ENCODE measurements at places on chromosomes 2 and 18.

DNA sequence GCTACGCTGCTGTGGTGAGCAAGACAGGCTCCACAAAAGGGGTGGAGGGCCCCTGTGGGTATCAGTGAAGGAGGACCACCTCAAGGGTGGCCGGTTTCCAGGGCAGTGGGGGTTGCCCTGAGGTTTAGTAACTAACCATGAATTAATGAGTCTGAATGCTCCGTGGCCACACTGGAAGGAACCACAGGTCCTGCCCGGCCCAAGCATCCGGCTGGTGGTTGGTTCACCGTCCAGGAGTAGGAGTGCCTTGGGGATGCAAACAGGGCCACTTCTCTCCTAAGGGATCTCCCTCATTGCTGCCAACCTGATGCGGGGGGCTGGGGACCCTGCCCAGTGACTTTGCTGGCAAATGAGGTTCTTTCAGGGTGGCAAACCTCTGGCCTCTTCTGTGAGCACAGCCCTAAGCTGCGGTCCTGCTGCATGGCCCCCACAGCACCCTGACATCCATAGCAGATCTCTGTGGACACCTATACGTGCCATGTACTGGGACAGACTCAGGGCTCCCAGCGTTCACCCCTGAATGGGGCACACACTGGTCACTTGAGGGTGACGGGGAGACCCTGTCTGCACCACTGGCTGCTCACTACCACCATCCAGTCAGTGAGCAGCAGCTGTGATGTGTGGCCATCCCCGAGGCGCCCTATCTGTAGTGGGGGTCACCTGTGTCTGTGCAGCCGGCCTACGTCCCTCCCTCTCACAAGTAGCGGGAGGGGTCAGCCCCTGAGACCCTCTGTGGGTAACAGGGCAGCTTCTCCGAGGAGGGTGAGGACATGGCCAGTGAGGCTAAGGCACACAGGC lies 41.6 kb downstream of the HS6ST1 start:
- peak; percentile 51 for DNase-seq

DNA sequence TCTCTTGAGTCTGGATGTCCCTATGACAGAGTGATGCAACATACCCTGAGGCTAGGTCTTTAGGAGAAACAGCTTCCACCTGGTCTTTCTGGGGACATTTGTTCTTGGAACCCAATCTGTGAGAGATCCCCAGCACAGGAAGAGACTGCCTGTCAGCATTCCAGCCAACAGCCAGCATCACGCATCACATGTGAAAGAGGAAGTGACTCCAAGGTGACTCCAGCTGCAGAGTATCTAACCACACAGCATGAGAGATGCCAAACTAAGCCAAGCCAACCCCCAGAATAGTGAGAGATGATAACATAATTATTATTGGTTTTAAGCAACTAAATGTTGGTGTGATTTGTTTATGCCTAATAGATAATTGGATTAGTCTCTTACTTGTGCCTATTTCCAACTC lies 35.7 kb downstream of the C18orf63 start:
- no peak for DNase-seq

DNA sequence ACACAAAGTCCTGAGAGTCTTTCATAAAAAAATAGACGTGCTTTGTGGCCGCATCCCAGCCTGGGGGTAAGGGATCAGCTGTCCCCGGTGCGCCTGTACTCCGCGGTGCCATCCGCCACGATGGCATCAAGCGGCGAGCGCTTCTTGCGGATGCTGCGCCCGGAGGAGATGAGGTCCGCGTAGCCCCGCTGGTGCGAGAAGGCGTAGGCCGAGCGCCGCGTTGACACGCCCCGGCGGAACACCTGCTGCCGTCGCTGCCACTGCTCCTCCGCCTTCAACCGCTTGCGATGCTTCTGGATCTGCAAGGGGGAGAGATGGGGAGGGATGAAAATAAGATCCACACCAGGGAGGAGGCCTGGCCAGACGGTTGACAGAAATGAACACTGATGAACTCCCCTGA lies 26.8 kb upstream of the NARS1 start:
- no peak for DNase-seq

DNA sequence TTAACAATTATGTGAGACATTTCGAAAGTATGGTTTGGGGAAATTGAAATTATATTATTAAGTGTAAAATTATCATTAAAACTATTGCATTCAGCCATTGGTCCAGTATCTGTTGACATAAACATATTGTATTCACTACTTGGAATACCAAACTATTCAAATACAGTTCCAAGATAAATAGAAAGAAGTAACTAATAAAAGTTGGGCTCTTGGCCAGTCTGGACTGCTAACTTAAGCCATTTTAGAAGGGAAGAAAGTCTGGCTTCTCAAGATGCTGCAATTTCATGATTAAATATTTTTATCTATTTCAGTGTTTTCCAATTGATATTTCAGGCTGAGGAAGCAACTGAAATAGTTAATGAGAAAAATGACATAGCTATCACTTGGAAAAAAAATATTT lies 109.8 kb upstream of the CHRNA1 start:
- no peak for DNase-seq

- no peak for DNase-seq
Measured at GRCh38 chr18:48290162-48290926, 118.8 kb downstream of the ZBTB7C start.

- no peak for DNase-seq
Measured at GRCh38 chr18:23154030-23154429, 18.7 kb downstream of the CABLES1 start.

DNA sequence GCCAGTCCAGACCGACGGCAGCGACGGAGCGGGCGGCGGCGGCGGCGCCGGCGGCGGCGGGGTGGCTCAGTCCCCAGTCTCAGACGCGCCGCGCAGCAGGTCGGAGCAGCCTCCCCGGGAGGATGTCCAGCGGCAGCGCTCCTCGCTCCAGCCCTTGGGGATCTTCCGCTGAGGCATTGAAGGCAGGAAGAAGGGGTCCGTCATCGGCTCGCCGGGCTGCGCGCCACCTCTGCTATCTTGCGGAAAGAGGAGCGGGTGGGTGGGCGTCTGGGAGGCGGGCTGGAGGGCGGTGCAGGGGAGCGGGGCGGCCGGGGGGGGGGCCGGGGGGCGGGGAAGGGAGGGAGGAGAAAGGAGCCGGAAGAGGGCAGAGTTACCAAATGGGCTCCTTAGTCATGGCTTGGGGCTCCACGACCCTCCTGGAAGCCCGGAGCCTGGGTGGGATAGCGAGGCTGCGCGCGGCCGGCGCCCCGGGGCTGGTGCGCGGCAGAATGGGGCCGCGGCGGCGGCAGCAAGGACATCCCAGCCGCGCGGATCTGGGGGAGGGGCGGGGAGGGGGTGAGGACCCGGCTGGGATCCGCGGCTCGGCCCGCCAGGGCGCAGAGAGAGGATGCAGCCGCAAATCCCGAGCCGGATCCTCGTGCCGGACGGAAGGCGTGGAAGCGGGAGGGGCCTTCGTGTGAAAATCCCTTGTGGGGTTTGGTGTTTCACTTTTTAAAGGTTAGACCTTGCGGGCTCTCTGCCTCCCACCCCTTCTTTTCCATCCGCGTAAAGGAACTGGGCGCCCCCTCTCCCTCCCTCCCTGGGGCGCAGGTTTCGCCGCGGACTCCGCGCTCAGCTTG lies at the start of gene NETO1:
TSS of gene NETO1 (minus strand) at position 242 of the 839 bp plus-strand sequence. CDS start 696 bp downstream, outside the sequence.
- peak; percentile 56 for DNase-seq

GRCh38 chr18:48161191-48161910 lies 230.9 kb upstream of the SMAD2 start:
- peak; percentile 98 for DNase-seq

DNA sequence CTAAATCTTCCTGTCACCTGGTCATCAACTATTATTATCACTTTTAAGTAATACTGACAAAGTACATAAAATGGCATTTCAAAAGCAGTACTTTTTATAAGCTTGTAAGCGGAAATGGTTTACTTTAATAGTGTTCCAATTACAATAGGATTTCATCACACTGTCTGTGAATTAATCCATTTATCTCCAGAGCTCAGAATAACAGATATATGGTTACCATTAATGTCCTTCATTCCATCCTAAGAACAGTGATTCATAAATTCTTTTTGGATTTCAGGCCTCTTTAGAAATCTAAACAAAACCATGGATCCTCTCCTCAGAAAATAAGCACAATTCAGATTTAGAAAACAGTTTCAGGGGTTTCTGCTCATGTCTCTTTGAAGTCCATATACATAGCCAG lies 68.4 kb downstream of the PID1 start:
- DNase-seq: no peak

DNA sequence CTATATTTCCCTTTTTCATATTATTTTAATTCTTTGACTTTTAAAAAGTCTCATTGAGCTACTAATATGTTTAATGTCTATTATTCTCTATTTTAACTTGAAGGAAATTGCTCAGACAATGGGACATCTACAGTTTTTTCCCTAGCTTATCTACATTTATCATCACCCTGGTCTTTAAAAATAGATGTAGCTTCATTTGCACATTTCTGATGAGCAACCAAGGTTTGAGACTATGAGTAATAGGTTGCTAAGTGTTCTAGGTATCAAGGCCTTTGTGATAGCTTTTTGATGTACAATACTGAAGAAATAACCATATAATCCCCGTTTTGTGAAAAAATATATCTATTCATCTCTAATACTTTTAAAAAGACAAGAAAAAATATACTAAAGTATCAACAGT lies 47.0 kb downstream of the STAT4 start:
- no peak for DNase-seq

DNA sequence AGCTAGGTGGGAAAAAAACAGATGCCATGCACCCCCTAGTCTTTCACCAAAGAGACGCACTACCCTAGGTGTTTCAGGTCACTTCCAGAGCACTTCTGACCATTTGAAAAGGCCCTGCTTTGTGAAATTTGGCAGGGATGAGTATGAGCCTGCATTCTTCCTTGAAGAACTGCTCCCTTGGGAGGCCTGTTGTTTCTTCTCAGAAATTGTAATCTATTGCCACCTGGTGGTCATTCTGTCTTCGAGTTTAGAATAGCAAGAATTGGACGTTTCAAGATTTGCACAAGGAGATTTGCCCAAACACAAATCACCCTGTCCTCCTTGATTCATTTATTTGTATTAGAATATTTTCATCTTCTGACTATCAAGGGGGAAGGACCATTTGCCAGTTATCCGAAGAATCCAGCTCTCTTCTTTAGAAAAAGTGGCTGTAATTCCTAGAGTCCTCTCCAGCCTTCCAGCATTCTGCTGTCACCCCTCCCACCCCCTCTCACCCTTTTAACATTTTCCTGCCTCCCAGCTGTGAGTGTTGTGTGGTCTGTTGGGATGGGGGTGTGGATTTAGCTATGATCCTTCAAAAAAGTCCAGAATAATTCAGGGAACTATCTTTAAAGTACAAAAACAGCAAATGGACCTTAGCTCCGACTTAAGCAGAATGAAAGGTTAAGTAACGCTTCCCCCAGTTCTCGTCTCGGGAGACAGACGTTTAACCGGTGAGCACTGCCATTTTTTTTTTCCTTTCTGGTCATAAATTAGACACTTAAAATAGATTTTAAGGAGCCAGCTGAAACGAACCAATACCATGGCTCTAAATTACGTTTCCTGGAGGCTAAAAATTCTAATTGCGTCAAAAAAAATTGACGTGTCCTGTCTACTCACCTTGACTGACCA lies 3.7 kb upstream of the GAD1 start:
- peak; percentile 97 for DNase-seq

DNA sequence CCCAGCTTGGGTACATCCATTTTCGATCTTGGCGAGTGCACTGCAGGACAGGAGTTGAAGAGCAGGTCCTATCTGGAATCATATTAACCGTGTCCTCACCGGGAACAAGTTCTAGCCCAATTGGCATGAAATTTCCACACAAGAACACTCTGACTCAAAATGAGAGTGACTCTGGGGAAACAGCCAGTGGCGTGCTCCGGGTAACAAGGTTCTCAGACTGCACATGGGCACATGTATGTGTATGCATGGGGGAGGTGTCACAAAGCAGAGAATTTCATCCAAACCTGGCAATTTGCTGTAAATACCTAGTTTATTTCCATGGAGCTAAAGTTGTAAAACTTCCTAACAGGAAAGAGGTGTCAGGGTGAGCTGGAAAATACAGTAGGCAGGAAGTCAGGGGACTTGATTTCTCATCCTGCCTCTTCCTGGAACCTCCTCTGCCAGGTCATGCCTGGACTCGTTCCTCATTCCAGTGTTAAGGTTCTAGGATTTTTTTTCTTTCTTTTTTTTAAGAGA lies 1.7 kb downstream of the TUBB6 start:
- no peak for DNase-seq

All from osteoblast (primary cell).